IMR-90 (cell line): ENCODE measurements at places on chromosomes 7 and 10. TPM values are rescaled to one million over a fixed set of nuclear protein-coding genes. Genes with fewer than 3 reads are reported as not detected.

The CYP3A4 gene
- not detected in 2 replicates for total RNA-seq

The DHTKD1 gene
- total RNA-seq: 20.3 and 27.8 TPM in 2 replicates

The FFAR4 gene
- total RNA-seq: not detected in 2 replicates

The GRID2IP gene
- not detected in 2 replicates for total RNA-seq

The VPS50 gene
- total RNA-seq: 22.0 and 26.7 TPM in 2 replicates

The ADCY1 gene
- 0.18 and 0.28 TPM in 2 replicates for total RNA-seq

DNA sequence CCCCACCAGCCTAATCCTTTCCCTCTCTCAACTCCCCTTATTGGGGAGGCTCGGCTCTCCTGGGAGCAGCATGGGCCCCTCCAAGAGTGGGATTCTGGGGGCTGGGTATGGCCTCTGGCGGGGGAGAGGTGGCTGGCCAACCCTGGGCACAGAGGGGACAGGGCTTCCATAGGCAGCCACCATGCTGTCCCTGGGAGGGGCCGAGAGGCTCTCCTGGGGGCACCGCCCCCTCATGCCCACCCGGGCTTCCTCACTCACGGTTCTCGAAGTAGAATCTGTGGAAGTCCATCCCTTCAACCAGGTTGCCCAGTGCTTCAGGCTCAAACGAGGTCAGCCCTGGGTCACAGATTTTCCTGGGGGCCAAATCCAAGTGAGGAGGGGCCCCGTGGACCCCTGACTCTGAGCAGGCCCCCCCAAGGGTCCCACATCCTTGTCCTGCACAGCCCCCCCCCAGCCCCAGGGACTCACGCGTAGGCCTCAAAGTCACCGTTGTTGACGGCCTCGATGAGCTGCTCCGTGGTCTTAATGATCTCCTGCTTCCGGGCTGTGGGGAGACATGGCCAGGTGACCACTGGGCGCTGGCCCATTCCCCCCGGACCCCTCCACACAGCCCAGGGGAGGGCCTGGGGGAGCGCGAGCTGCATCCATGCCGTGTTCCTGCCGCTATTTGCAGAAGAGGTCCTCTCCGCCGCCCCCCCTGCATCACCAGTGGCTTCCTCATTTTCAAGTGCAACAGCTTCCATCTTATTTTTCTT, 19.8 kb downstream of the YKT6 start:
- no peak for DNase-seq

- no peak for DNase-seq
These were observed 5.8 kb upstream of the SAMD8 start for GRCh38 chr10:75105576-75106197.

GRCh38 chr7:21941611-21942141, 4.0 kb downstream of the CDCA7L start:
- peak; percentile 43 for DNase-seq
